HCEC 1CT (cell line): ENCODE measurements at places on chromosomes 12 and 14.

GRCh38 chr14:32932914-32933628, 5.6 kb upstream of the NPAS3 start:
- no peak for DNase-seq

DNA sequence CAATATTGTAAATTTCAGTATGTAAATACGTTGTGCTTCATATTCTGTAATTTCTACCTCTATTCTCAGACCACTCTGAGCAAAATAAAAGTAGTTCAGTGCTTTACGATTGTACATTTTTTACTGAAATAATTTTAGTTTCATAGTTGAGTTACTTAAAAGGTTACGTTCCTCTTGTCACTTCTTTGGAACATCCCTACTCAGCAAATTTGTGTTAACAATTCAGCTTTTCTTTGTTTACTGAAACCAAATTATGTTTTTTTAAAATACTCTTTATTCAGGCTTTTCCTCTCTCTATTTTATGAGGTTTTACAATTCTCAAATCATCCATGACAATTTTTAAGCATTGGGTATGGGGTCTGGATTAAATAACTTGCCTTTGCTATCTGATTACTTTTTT, 25.8 kb downstream of the CPSF6 start:
- no peak for DNase-seq

DNA sequence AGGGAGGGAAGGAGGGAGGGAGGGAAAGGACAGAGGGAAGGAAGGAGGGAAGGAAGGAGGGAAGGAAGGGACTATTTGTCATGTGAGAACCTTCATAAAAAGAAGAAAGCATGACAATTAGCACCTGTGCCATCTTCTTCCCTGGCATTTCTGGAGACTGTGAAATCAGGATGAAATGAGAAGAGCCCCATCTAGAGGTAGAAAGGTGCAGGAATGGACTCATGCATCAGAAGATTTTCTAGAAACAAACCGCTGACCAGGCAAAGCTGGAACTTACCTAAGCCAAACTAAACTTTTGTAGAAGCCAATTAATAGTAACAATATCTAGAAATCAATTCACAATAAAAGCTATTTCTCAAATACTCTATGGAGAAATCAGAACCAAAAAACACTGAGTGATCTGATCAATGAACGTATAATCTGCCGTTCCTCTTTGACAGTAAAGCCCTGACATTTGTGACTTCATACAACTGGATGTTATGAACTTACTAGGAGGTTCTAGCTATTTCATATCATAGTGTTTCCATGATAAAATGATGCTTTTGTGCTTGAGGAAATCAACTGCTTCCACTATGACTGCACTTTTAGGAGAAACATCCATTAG, 24.4 kb upstream of the CRACR2A start:
- peak; percentile 36 for DNase-seq

GRCh38 chr14:73712540-73713180, 1.5 kb downstream of the PNMA1 start:
- DNase-seq, result peak; percentile 11

GRCh38 chr14:44070046-44070445, 437.0 kb downstream of the FSCB start:
- no peak for DNase-seq

GRCh38 chr14:50039120-50039517, 77.3 kb downstream of the VCPKMT start:
- no peak for DNase-seq

DNA sequence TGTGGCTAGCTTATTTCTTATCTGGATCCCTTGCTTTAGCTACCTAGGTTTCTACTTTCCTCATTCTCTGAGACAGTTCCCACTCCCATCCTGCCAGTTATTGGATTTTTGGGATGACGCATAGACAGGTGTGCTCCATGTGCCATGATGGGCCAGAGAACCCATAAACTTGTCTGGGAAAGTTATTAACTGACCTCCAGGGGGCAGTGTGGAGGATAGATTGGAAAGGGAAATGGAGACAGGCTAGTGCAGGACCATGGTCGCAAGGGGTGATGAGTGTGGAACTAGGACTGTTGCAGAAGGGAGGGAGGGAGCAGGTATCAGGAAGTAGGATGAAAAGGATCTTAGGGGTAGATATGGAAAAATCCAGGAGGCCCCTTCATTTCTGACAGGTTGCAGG, 80.3 kb downstream of the ESRRB start:
- peak; percentile 21 for DNase-seq

- DNase-seq, result no peak
Measured at GRCh38 chr12:113297621-113298471, 37.1 kb downstream of the SLC8B1 start.

DNA sequence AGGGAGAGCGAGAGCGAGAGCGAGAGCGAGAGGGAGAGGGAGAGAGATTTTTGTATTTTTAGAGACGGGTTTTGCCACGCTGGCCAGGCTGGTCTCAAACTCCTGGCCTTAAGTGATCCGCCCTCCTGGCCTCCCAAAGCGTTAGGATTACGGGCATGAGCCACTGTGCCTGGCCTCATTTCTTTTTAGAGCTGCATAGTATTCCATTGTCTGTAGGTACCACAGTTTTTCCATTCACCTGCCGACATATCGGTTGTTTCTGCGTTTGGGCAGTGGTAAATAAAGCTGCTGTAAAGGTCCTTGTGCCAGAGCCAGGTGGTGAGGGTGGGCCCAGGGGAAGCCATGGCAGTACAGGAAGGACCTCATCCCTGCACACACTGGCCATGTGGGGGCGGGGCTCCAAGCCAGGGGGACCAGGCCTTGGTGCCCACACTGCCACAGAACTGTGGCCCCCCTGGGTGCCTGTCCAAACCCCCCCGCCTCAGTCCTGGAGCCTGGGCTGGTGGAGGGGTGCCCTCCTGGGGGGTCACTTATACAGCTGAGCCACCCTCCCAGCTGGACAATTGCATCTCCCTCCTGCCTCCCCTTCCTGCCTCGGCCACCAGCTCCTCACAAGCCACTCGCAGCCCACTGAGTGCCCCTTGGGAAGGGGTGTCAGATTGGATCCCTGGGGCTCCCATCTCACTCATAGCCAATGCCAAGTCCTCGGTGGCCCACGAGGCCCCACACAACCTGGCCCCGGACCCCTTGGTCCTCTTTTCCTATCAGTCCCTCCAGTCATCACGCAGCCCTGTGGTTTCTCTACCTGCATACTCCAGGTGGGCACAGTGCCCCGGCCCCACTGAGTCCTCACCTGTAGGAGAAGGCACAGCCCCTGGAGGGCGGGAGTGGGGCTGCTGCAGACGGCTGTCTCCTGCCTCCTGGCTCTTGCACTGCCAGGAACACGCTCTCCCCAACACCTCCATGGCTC, 1.7 kb upstream of the PUS1 start:
- no peak for DNase-seq

DNA sequence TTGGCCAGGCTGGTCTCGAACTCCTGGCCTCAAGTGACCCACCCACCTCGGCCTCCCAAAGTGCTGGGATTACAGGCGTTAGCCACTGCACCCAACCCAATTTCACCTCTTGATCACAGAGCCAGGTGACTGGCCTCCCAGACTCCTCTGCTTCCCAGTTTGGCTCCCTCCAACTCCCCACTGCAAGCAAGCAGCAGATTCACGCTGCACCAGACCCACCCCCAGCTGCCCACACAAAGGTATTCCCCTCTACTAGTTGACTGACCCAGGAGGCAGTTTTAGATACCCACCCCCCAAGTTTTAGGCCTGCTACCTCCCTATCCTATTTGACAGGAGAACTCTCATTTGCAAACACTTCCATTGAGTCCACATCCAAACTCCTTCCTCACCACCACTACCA, 5.2 kb downstream of the RARG start:
- no peak for DNase-seq

DNA sequence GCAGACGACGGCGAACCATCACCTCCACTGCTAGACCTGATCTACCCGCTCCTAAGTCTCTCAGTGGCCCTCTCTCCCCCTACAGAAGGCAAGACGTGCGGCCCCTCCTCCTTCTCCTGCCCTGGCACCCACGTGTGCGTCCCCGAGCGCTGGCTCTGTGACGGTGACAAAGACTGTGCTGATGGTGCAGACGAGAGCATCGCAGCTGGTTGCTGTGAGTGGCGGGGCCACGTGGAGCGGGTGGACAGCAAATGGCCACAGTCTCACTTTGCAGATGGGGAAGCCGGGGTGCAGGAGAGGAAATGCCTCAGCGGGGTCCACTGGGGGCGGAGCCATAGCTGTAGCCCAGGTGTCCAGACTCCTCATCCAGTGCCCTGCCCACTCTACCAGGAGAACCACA, 21.4 kb upstream of the NXPH4 start:
- DNase-seq, result no peak

DNA sequence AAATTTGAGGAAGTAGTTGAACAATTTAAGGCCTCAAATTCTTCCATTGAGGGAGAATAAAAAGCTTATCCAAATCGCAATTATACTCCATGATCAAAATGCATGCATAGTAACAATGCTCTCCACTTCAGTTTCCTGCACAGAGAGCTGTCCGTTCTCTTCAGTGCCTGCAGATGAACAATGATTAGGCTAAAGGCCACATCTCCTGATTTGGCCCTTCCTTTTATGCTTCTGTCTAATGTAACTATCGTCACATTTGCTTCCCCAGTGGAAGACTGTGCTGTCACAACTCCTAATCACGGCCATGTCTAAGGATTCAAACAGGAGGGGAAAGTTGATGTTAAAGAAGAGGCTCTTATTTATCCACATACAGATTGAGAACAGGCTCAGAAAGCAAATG, 113.6 kb upstream of the NPAS3 start:
- DNase-seq, result no peak

DNA sequence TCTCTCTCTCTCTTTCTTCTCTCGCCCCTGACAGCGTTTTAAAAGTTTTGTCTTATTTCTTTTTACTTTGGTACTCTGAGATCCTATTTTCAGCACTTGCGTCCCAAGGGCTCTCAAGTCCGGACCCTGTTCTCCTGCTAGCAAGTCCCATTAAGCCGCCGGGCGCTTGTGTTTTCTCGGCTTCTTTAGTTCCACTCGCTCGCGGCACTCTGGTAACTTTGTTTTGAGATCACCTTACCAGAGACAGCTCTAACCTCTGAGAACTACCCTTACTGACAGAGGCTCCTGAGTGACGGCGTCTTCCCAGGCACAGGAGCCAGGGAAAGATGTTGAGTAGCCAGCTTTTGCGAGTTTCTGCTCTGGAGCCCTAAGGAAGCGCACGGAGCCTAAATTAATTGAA, 2.7 kb upstream of the MYF5 start:
- no peak for DNase-seq

DNA sequence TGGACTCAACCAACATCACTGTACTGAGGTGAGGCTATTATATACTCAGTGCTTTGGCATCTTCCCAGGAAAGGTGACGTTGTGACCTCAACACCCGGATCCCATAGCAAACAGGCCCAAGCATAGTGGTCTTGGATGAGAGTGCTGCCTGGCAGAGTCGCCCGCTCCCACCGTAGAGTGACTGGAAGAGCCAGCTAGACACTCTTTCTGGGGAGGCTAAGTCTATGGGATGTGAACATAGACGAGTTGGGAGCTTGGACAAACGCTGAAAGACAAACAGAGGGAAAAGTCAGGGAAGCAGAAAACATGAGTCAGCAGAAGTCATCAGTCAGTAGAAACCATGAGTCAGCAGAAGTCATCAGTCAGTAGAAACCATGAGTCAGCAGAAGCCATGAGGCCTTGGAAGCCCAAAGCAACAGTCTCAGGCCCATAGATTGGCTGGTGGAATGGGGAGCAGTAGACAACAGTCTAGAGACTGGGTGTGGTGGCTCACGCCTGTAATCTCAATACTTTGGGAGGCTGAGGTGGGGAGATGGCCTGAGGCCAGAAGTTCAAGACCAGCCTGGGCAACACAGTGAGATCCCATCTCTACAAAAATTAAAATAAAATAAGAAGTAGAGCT, 66.4 kb upstream of the MAP1LC3B2 start:
- peak; percentile 45 for DNase-seq

GRCh38 chr12:80293759-80294158, 150.3 kb upstream of the PTPRQ start:
- no peak for DNase-seq

DNA sequence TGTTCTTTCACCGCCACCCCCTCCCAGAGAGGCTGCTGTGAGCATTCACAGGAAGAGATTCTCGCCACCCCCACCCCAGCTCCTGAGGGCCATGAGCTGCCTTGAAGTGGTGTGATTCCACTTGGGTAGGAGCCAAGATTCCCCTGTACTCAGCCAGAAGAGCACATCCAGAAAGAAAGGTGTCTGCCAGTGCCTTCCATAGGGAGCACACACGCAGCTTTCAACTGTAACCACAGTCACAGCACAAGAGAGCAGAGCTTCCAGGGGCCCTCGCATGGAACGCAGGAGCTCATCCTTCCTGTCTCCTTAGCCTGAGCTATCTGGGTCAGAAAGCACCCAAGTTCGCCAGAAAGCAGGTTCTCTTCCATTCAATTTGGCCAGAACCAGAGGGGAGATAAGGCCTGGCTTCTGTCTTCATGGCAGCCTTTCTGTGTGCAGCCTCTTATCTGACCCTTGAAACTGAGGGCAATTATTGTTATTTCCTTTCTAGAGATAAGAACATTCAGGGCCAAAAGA, 66.6 kb upstream of the SCN8A start:
- DNase-seq, result no peak

DNA sequence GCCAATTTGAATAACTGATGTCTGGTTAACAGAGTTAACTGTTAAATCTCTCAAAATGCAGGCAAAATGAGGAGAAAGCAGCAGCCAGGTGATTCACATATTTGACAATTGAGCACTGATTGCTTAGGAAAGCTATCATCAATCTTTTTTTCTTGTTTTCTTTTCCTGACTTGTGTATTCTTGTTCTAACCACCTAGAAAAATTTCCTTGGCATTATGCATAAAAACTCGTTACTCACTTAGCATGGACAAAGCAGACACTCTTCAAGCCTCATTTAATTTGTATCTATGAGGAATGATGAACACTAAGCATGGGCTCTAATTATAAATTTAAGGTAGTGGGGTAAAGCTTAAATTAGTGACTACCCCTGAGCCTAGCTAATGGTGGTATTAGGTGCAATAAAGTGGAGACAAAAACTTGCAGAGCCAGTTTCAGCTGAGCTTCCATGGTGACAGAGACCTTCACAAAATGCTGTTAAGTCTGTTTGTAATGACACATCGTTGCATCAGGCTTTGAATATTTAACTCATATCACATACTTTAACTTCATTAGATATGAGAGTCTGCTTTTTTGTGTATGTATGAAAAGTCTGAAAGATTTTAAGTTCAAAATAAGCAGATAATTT, 52.0 kb downstream of the RASSF9 start:
- no peak for DNase-seq

DNA sequence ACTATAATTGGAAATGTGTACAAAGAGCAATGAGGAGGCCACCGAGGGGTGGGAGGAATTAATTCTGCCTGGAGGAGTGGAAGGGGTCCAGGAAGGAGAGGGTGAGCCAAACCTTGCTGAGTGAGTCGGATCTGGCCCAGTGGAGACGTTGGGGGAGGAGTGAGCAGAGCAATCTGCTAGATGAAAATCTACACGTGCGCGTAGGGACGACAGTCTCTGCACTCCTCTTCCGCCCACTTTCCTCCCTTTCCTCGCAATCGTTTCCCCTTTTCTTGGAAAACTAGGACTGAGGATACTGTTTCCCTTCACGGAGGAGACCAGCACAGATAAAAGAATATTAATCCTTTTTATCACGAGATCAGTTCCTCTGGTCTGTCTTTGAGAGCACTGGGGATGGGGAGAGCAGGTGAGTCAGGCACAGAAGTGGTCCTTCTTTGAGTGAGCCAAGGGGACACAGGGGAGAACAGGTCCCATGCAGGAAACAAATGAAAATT, 2.9 kb upstream of the NAB2 start:
- DNase-seq, result peak; percentile 25

GRCh38 chr14:36317650-36318049, 2.8 kb downstream of the MBIP start:
- peak; percentile 54 for DNase-seq

- DNase-seq, result peak; percentile 58
Measured at GRCh38 chr12:116528498-116528897, 30.7 kb upstream of the MAP1LC3B2 start.

GRCh38 chr14:56247495-56248200, 129.4 kb downstream of the PELI2 start:
- no peak for DNase-seq
